Breast epithelium (tissue), 4 donors: ENCODE measurements at places on chromosomes 2 and 18.

GRCh38 chr2:42192652-42193566 lies 23.8 kb downstream of the EML4 start:
- H3K4me1 ChIP-seq = no peaks in the 10 kb centered on the region
- H3K27me3 ChIP-seq = no peaks in the 10 kb centered on the region
- H3K4me3 ChIP-seq = no peak overlapping the region
- DNase-seq = no peak
- no peaks in the 10 kb centered on the region for H3K36me3 ChIP-seq

DNA sequence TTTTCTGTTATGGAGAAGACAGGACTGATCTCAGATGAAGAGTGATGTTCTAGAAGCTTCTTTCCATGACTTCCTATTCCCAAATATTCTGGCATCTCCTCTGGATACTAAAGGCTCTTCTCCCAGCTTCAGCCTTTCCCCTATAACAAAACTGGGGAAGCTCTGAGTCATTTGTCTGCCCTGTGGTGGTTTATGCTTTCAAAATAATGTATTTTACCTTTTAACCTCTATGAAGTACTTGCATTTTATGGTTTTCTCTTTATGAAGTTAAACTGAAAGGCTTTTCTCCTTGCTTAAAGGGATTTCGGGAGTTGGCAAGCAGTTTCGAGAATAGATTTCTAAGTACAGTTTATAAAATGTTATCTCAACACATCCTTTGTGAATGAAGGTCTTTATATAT lies 104.4 kb downstream of the TANC1 start:
- peak overlapping the region; percentile 52 for H3K27ac ChIP-seq
- no peaks in the 10 kb centered on the region for H3K36me3 ChIP-seq
- DNase-seq = no peak
- H3K4me1 ChIP-seq = no peaks in the 10 kb centered on the region
- H3K27me3 ChIP-seq = no peaks in the 10 kb centered on the region

GRCh38 chr2:205409411-205409810 lies 272.9 kb upstream of the NRP2 start:
- no peaks in the 10 kb centered on the region for H3K27me3 ChIP-seq
- no peaks in the 10 kb centered on the region for H3K4me1 ChIP-seq
- H3K36me3 ChIP-seq = no peaks in the 10 kb centered on the region
- H3K4me3 ChIP-seq = no peak overlapping the region

- H3K27ac ChIP-seq = no peak overlapping the region
- no peaks in the 10 kb centered on the region for H3K4me1 ChIP-seq
- no peak overlapping the region for H3K4me3 ChIP-seq
- DNase-seq = no peak
- no peaks in the 10 kb centered on the region for H3K36me3 ChIP-seq
Measured at GRCh38 chr2:193332941-193333340, 1138.2 kb upstream of the TMEFF2 start.

- no peaks in the 10 kb centered on the region for H3K4me1 ChIP-seq
- H3K27me3 ChIP-seq = no peaks in the 10 kb centered on the region
- H3K27ac ChIP-seq = no peak overlapping the region
- DNase-seq = no peak
- H3K4me3 ChIP-seq = no peak overlapping the region
Measured at GRCh38 chr2:78056976-78057375, 534.8 kb upstream of the LRRTM4 start.

DNA sequence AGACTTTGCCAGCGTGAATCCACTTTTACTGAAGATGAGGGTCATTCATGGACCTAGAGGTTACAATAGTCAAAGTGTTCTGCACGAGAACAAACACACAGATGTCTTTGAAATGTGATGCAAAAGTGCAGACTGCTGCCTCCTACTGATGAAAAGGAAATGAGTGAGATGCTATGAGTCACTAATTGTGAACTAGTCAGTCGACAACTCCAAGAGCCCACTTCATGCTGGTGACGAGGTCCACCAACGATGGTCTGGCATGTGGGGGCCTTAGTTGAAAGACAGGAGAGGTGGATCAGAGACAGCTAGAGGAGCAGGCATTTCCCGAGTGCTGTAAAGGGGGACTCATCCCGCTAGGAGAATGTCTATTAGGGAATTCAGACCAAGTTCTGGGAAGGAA lies 17.1 kb upstream of the ZNF236 start:
- H3K27me3 ChIP-seq = peaks cover 6% of the 10 kb centered on the region
- H3K27ac ChIP-seq = no peak overlapping the region
- no peak for DNase-seq
